Stomach (tissue), 19 donors: ENCODE measurements at places on chromosomes 11 and 22. TPM values are rescaled to one million over a fixed set of nuclear protein-coding genes. Genes with fewer than 3 reads are reported as not detected.

GRCh38 chr22:28670161-28670560 is 9.5 kb downstream of the TTC28 start:
- no peak for DNase-seq

- no peak for DNase-seq
These were observed 19.5 kb downstream of the RBFOX2 start for GRCh38 chr22:36009085-36009484.

The TENM4 gene
- 13.2 TPM for total RNA-seq

DNA sequence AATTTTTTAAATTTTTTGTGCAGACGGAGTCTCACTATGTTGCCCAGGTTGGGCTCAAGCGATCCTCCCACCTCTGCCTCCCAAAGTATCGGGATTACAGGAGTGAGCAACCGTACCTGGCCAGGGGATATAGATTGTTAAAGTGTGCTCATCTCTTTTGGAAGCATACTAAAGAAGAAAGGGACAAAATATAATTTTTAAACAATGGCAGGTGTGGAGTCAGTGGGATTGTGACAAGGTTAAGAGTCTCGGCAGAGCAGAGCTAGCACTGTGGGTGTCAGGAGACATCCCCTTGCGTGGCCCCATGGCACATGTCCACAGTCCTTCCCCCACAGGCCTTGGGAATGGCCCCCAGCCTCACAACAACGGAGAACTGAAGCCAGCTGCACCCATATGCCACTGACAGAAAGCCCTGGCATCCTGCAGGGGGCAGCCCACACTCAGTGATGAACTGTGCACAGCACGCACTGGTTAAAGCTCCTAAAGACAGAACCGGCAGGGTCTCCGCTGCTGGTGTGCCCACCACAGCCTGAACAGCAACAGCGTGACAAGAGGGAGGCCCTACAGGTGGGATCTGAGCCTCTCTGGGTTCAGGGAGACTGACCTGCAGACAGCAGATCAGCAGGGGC is 29.9 kb downstream of the SERPIND1 start:
- DNase-seq = peak; percentile 40

GRCh38 chr11:79963856-79964645 is 523.2 kb upstream of the TENM4 start:
- no peak for DNase-seq

The TBX10 gene
- not detected for total RNA-seq

DNA sequence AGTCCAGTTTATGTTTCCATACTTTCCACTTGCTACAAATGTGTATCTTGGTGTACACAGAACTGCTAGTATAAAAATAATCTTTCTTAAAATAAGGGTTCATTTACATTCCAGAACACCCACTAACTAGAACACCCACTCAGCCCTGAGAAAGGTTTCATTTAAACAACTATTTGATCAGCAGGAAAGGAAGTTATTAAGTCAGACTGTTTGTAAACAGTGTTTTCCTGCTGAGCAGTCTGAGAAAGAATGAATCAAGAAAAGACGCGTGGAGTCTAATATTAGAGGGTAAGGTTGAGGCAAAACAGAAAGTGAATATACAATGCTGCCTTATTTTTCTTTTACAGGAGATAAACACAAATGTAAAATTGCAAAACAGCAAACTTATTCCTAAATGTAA is 32.7 kb downstream of the NARS2 start:
- peak; percentile 20 for DNase-seq

- DNase-seq = no peak
These were observed 157.4 kb upstream of the CHORDC1 start for GRCh38 chr11:90380206-90380605.

GRCh38 chr11:62245271-62245753 is 3.3 kb downstream of the SCGB1D2 start:
- peak; percentile 73 for DNase-seq

DNA sequence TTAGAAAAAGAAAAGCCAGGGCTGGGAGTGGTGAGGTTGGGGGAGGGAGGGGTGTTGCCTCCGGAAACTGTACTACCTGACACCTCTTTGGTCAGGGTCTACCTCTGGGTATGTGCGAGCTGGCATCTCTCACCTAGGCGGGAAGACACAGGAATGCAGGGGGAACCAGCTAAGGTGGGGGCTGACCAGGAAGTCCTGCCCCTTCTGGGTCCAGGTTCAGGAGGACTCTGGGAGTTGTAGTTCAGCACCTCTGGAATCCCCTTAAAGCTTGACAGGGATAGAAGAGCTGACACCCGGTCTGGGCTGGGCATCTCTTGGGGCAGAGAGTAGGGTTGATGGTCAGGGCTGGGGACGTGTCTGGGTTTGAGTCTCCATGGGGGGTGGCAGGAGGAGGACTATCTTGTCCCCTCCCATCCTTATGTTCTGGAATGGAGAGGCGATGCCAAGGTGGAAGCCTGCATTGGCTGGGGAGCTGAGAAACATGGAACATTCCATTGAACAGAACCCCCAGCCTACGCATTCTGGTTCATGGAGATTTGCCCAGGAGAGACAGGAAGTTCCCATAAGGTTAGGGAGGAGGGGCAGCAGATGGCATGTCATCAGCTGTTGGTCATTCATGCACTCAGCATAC is 2.1 kb upstream of the KIAA1671 start:
- peak; percentile 49 for DNase-seq

DNA sequence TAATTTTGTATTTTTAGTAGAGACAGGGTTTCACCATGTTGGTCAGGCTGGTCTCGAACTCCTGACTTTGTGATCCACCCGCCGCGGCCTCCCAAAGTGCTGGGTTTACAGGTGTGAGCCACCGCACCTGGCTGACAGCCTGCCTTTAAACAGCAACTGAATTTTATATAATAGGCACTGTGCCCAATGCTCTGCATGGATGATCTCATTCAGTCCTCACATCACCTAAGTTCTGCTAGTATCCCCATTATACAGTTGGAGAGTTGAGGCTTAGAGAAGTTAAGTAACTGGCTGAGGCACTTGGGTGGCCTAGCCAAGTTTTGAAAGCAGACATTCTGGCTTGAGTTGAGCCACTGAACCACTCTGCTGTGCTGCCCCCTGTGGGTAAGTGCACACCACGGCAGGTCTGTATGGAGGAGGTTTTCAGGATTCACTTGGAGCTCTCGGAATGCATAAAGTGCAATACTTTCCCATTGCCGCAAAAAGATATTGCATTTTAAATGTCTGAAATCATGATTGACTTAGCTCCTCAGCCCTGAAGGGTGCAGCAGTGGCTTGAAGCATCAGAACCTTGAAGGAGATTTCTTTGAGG is 112.4 kb downstream of the LDLRAD3 start:
- peak; percentile 52 for DNase-seq

GRCh38 chr11:44397586-44398178 is 87.7 kb upstream of the ALX4 start:
- DNase-seq = no peak

GRCh38 chr11:1564535-1565172 is 7.4 kb downstream of the DUSP8 start:
- DNase-seq = peak; percentile 94

- peak; percentile 59 for DNase-seq
These were observed 5.0 kb upstream of the SH3BP1 start for GRCh38 chr22:37634417-37634924.

GRCh38 chr22:37639771-37640590 is 512 bp downstream of the SH3BP1 start:
- DNase-seq = no peak

The TRIM51 gene
- not detected for total RNA-seq

GRCh38 chr11:32586576-32587190 is 3.1 kb downstream of the EIF3M start:
- DNase-seq = no peak

GRCh38 chr11:125968354-125968753 is 22.5 kb downstream of the VSIG10L2 start:
- DNase-seq = peak; percentile 28

DNA sequence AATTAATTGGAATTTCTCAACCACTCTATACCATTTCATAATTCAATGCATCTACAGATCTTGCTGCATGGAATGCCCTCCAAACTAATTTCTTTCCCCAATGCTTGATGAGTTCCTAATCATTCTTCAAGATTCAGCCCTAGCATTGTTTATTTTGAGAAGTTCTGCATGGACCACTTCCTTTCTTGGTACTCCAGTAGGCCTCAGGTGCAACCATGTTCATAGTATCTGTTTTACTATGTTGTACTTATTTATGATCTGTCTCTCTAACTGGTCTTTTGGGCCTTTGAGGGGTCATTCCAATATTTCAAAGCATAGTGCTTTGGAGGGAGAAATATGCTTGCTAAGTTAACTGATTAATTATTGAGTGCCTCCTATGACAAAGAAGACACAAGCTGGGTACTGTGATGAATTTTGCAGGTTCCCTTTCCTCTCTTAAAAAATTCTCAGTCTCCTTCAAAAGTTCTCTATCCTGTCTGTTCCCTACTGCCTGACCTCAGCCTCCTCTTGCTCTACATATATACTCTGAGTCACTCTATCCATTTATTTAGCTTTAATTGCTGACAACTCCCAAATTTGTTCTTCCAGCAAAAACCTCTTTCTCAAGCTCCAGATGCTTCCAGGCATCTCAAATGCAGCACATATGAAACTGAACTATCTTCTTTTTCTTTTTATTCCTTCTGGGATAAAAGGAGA is 9.5 kb downstream of the MRPL17 start:
- no peak for DNase-seq

GRCh38 chr22:46629291-46629690 is 9.1 kb downstream of the GRAMD4 start:
- DNase-seq = no peak

The RIMBP3C gene
- total RNA-seq = under 0.01 TPM

- DNase-seq = peak; percentile 14
These were observed 961 bp downstream of the KCNA4 start for GRCh38 chr11:30015725-30016412.

The FBLN1 gene
- total RNA-seq = 236 TPM

- DNase-seq = no peak
These were observed 1.7 kb downstream of the SBF1 start for GRCh38 chr22:50473088-50473487.

- DNase-seq = peak; percentile 85
These were observed 84.5 kb downstream of the BCR start for GRCh38 chr22:23264610-23265367.

GRCh38 chr11:34874202-34874601 is 42.0 kb downstream of the APIP start:
- DNase-seq = no peak

GRCh38 chr11:9750551-9750950 is 86.7 kb downstream of the SWAP70 start:
- DNase-seq = no peak

- no peak for DNase-seq
These were observed 19.8 kb upstream of the OOSP1 start for GRCh38 chr11:59918480-59918879.

The PAMR1 gene
- total RNA-seq = 0.58 TPM

The PIH1D2 gene
- total RNA-seq = not detected

The MS4A6A gene
- total RNA-seq = 56.2 TPM

DNA sequence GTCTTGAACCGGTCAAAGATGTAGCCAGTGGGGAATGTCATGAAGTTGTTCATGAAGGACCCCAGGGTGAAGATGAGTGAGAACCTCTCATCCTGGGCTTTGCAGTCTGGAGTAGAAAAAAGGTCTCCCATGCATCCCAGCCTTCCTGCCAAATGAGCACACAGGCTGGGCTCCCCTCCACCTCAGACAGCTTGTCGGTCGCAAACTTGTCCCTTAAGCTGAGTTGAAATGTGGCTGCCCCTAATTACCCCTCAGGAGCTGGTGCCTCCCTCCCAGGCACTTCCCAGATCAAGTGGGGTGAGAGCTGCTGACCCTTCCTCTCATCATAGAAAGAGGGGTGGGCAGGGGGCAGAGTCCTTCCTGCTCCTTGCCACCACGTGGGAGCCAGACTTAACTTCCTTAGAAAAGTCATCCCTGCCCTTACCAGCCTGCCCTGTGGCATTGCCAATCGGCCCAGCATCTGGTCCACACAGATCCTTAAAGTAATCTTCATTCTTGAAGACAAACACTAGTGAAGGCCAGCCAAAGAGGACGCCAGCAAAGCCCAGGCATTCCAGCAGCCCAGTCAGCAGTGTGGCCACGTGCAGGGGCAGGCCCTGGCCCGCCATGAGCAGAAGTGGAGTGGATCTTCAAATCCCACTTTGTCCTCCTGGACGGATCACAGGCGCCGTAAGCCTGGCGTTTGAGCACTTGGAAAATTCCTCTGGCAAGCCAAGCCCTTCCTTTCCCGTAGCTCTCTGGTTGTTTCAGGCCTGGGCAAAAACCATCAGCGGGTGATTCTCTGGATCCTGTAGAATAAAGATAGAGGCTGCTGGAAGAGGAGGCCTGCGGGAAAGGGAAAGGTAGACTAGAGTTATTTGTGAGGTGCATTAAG is 1.1 kb downstream of the SLC43A3 start:
- peak; percentile 25 for DNase-seq

The ANO5 gene
- total RNA-seq = 14.1 TPM

GRCh38 chr22:24753914-24754313 is 20.6 kb downstream of the PIWIL3 start:
- DNase-seq = no peak

DNA sequence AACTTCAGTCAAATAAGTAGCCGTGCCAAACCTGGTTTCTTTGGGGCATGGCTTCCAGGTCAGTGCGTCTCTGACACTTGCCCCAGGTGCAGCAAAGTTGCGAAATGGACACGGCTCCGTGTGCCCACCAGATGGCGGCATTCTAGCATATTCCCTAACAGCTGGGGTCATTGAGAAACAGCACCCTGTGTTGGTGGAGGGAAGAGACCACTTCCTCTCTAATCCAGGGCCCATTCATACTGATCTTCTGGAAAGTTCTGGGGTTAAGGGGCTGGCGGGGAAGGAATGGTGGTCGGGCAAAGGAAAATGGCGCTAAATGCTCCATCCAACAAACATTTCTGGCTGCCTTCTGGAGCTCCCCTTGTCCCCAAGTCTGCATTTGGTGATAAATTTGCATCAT is 141.2 kb upstream of the TIMP3 start:
- DNase-seq = peak; percentile 70

- DNase-seq = no peak
These were observed 128.4 kb upstream of the RAG2 start for GRCh38 chr11:36726420-36726819.

DNA sequence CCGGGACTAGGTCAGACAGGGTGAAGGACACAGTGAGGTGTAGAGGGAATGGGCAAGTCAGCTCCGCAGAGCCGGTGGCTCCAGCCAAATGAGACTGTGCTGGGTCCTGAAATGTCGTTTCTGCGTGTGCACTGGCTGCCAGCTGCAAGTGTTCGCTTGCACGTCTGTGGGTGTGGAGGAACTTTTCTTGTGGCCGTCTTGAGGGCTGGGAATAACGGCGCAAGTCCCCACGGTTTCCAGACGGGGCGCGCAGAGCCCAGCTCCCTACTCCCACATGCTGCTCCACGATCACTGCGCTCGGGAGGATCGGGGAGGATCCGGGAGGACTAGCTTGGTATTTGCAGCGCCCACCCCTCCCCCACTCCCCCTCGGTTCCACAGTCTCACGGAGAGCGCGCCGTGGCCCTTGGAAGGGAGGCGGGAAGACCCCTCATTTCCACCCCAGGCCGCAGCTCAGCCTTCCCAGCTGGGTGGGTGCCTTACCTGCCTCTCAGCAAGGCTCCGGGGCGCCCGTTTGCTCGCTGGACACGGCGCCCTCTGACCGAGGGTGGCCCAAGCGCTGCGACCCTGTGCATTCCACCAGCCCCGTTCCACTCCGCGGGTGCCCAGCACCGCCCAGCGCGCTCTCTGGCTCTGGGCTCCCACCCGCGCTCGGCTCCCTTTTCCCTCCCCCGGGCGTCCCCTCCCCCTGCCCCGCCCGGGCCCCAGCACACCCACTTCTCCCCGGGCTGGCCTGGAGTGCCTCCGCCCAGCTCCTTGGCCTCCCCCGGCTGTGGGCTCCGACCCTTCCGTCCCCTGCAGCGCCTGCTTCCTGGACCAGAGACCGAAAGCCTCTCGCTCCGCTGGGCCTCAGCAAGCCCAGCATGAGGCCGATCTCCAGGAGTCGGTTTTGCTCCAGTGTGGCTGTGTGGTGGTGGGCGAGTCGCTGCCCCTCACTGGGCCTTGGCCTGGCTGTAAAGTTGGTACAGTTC is at the start of gene KCNE3:
Gene KCNE3 (minus strand): TSS at position 634 of the 970 bp plus-strand sequence. CDS start 9,986 bp downstream, outside the sequence.
- peak; percentile 76 for DNase-seq

- peak; percentile 81 for DNase-seq
These were observed 5.6 kb upstream of the KIAA0930 start for GRCh38 chr22:45246060-45246985.
